ENCODE measurements at places on chromosomes 3 and 15.

GRCh38 chr3:46999516-47000197, 20.2 kb downstream of the NBEAL2 start:
- DNase-seq, result no peak

- no peak for DNase-seq
These were observed 46.9 kb downstream of the MLH1 start for GRCh38 chr3:37040231-37040630.

- DNase-seq, result no peak
These were observed 11.3 kb upstream of the KIF23 start for GRCh38 chr15:69402816-69403215.

- no peak for DNase-seq
These were observed 266.2 kb downstream of the ZNF385D start for GRCh38 chr3:21484828-21485144.

GRCh38 chr3:148861277-148861869, 3.7 kb upstream of the CPA3 start:
- DNase-seq, result no peak

GRCh38 chr3:9778143-9779074, 8.7 kb upstream of the CAMK1 start:
- peak; percentile 76 for DNase-seq

DNA sequence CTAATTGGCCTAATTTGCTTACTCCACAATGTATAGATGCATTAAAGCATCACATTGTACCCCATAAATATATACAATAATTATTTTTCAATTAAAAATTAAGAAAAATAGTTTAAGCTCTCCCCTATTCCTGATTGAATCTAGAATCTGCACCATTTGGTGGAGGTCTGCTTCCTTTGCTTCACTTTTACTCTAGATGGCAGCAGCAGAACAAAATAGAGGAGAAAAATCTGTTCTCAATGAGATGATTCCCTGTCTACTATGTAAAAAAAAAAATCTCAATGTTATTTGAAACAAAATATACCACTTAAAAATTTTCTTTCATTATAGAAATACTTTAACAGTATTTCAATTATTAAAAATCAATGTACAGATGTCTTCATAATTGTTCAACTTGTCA, 109.6 kb upstream of the FXR1 start:
- DNase-seq, result no peak

DNA sequence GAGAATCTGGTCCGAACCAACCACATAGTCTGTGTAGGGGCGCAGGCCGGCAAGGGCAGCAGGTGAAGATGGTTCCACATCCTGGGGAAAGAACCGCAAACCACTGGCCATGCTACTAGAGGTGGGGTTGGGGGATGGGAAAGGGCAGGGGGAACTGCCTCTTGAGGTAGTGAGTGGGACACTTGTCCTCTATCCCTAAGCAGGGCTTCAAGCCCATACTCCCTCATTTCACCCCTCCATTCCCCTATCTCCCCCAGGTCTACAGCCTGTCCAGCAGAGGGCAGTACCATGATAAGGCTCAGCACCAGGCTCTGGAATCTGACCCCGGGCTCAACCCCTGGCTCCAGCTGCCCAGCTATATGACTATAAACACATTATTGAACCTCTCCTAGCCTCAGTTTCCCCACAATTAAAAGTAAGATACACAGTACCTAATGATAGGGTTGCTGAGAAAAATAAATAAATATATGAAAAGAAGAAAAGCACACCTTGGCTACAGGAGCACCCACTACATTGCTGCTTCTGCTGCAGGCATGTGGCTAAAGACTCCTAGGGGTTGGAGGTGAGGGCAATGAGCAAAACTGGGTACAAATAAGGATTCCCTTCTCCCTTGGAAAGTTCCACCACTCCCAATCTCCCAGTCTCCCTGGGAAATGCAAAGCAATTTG, 6.3 kb downstream of the GORASP1 start:
- DNase-seq, result peak; percentile 47

DNA sequence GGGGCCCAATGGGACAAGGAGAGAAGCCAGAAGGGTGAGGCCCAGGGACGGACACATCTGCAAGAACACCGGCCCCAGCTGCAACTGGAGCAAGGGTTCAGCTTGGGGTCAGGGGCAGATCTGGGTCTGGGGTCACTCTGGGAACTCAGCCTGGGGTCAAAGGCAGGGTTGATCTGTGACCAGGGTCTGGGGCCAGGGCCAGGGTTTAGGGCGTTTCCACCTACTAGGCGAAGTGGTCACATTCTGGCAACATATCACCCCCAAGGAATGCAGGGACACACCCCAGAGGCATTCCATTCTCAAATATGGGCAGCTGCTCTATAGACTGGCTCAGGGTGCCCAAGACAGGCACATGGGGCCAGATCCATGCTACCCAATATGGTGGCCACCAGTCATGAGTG, 9.0 kb downstream of the UROC1 start:
- no peak for DNase-seq

DNA sequence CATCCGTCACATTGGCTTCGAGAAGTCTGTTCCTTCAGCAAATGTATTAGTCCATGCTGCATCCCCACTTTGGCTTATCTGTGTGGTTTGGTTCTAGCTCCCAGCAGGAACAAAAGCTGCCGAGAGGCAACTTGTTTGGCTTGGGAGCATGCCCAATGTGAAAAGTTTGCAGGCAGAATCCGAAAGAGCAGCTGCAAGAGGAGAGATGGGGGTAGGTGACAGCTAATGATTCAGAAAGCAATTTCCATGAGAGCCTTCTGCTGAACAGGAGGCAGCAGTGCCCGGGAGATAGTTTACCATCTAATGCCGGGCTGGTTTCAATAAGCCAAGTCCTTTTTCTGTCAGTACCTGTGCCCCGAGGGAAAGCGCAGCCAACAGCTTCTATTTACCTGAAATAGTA, 60.2 kb downstream of the GRM7 start:
- DNase-seq, result no peak

DNA sequence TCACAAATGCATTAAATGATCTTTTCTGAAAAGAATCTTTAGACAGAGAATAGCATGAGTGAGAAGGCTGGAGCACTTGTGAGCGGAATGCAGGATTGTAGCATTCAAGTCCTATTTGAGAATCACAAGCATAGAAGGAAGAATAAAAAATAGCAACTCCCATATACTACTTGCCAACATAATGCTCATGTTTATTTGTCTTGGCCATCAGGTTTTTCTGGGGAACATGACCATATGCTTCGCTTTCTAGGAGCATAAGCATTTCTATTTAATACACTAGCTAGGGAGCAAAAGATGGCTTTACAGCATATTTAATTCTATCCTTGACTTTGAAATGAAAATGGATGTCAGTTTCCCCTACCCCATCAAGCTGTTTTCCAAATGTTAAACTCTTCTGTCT, 170.3 kb upstream of the MITF start:
- DNase-seq, result no peak

DNA sequence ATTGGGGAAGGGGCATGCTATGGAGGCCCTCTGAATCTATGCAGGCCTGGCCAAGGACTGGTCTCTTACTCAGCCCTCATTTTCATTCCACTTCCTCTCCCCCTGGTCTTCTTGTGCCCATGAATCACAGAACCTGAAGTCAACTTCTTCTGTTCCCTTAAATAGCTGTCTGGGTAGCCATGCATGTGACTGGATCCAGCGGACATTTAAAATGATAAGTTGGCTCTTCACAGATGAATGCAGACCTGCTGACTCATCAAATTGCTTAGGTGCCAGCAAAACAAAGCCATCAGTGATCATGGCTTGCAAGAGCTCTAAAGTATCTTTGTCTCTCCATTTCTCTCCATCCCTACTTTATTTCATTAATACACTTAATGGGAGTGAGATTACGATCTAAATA, 90.1 kb upstream of the CADPS start:
- no peak for DNase-seq

DNA sequence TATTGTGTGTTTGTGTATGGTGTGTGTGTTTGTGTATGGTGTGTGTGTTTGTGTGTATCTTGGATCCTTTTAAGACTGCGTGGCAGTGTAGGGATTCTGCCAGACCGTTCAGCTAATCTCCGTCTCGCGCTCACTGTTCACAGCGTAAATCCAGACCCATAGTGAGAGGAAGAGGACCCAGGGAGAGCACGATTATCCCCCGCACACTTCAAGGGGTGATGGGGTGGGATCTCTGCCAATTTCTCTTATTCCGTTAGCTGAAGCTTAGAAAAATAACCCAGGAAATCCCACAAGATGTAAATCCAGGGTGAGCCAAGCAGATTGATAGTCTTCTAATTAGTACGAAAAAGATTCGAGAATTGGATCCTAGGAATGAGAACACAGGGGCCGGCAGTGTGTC, 381.2 kb downstream of the GABRG3 start:
- no peak for DNase-seq

- no peak for DNase-seq
These were observed 19.2 kb downstream of the ANKDD1A start for GRCh38 chr15:64930778-64931371.

- DNase-seq, result no peak
These were observed 576 bp upstream of the RPAP1 start for GRCh38 chr15:41544650-41545015.

DNA sequence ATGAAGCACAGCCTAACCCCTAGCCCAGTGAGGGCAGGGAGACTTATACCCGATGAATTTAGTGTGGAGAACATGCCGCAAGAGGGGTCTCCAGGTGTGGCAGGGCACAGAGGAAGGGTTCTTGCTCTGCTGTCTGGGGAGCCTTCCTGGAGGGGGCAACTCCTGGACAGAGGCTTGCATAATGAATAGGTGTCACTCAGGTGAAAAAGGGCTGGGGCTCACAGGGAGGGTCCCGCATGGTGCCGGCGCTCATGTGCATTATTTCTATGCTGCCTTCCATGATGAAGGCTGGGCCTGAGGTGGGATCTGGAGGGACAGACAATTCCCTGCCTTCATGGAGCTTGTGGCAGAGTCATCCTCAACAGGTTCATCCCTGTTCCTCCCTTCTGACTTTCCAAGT, 51.5 kb downstream of the ITGA11 start:
- DNase-seq, result no peak

DNA sequence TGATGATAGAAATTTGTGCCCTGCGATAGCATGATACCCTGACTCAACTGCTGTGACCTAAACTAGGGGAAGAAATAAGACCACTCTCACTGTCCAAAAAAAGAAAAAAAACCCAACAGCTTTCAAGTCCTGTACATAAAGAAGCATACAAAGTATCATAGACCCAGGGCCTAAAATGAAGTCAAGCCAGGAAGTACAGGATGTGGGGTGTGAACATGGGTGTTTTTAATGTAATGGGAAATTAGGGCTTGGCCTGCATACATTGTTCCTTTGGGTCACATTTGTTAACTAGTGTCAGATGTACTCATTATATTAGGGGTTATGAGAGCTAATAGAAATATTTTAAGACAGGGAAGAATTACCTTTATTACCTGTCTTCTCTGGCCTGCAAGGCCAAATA, 200.5 kb upstream of the BHLHE40 start:
- no peak for DNase-seq

DNA sequence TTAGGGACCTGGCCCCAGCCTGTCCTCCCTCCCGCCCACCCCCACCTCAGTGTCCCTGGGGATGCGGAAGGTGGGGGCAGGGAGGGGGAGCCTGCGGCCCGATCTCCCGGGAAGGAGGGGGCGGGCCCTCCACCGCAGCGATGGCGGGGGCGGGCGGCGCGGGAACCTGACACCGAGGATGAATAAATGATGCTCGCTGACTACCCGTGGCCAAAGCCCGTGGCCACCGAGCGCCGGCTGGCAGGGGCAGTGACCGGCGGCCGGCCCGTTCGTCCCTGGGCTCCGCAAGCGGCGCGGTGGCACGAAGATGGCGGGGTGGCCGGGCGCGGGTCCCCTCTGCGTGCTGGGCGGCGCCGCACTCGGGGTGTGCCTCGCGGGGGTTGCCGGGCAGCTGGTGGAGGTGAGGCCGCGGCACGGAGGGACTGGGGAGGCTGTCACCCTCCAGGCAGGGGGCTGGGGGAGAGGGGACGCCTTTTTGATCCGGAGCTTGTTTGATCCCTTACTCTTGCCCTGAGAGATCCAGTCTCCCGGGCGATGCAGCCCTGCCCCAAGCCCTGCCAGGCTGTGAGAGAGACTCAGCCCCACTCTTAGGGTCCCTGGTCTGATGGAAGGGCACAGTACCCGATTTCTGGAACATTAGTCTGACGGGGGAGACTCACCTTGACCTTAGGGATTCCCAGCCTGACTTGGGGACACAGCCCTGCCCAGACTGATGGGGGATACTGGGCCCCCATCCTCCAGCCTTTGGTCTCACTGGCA, at the start of gene TMIE:
Gene TMIE, plus strand, starts transcription at position 212 of the 759 bp plus-strand sequence. Its CDS starts 96 bp downstream, at position 308.
- no peak for DNase-seq

DNA sequence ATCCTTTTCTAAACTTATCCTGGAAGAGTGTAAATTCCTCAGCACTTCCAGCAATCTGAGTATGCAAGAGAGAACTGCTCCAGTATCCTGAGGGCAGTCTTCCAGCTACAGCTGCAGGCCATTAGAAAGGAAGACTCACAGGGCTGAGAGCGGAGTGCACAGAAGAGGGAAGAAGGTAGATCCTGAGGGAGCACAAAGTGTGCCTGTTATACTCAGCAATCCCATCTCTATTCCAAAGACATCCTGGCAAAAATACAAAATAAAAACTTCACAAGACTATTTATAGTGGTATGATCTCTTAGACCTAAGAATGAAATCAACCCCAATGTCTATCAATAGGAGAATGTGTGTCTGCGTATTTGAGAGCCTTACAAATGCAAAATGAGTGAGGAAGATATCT, 292.0 kb downstream of the ZIC1 start:
- no peak for DNase-seq

GRCh38 chr15:50051811-50052419, 67.1 kb downstream of the ATP8B4 start:
- no peak for DNase-seq

DNA sequence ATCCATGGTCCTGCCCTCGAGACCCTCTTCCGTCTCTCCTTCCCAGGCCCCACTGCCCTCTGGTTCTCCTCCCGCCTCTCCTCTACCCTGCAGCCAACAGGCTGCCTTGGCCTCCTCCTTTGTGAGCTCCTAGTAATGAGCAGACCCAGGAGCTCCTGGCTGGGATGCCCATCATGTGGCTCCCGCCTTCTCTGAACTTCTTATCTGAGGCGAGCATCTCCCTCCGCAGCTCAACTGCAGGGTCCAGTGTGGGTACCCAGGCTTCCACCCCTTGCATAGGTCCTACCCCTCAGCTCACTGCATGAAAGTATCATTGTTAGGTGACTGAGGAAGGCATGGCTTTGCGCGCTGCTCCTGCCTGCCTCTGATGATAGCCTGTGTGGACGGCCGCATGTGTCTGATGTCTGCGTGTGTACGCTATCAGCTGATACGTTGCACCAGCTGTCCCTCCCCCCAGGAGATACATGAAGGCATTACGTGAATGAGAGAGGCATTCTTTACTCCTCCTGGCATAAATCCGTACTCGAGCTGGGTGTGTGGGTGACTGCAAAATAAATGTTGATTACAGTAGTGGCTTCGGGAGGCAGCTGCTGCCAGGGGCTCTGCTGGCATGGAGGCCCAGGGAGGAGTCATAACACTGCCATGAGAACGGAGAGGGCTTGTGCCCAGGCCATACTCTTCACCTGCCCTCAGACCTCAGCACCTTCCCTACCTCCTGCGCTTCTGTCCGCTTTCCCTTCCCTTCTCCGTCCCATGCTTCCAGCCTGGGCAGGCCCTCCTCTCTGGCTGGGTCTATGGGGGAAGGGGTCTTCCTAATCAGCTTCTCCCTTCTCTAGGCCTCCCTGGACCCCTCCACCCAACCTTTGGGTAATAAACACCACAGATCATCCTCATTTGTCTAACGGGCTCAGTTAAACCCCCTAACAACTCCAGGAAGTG, 48.8 kb downstream of the ZNF710 start:
- DNase-seq, result no peak

- no peak for DNase-seq
These were observed 32.5 kb upstream of the AP3B2 start for GRCh38 chr15:82742134-82742533.
